ENCODE measurements at places on chromosomes 4 and X.

- DNase-seq, result no peak
These were observed 168.7 kb downstream of the GASK1B start for GRCh38 chr4:158004101-158004500.

DNA sequence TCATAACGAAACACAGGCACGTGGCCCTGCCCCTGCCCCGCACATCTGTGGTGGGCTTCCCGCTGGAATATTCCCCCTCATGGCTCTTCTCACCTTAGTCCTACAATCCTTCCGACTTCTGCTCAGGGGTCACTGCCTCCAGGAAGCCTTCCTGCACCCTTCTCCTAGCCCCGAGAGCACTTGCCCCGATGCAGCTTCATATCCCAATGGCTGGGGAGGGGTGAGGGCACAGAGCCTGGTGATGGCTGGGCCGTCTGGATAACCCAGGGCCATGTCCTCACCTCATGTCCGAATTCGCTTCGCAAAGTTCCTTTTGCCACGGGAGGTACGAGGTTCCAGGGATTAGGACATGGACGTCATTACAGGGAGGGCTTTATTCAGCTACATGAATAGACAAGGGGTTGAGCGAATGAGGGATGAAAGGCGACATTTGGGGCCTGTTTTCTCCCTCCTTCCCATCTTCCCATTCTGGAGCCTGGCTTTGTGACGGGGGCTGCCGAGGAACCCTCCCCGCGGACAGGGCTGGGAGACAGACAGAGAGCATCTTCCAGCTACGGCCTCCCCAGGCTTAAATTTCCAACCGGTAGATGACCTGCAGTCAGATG, 35.5 kb upstream of the HMX1 start:
- DNase-seq, result no peak

- DNase-seq, result no peak
These were observed 13.6 kb upstream of the ABLIM2 start for GRCh38 chr4:8171984-8172924.

DNA sequence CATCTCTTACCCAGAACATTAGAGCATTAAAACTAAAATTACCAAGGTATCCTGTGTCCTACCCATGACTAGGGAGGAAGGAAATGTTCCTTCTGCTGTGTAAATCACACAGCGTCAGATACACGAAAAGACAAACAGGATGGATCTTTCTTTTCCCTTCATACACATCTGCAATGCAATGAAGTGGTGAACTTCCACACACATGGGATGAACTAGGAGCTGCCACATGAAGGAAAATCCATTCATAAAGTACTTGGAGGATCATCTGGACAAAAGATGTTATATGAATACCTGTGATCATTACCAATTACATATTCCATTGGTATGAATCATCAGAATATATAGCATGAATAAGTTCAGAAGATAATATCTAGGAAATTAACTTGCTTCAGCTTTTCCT, 46.2 kb downstream of the LDB2 start:
- DNase-seq, result no peak

- DNase-seq, result no peak
These were observed 286.9 kb upstream of the EMCN start for GRCh38 chr4:100804576-100805360.

GRCh38 chrX:137549073-137549472, 16.9 kb upstream of the ZIC3 start:
- DNase-seq, result no peak

Measured in HCT116 (cell line).